ENCODE measurements at places on chromosomes 7 and 10.

GRCh38 chr10:58969576-58969975, 206.9 kb upstream of the PHYHIPL start:
- no peak for DNase-seq

DNA sequence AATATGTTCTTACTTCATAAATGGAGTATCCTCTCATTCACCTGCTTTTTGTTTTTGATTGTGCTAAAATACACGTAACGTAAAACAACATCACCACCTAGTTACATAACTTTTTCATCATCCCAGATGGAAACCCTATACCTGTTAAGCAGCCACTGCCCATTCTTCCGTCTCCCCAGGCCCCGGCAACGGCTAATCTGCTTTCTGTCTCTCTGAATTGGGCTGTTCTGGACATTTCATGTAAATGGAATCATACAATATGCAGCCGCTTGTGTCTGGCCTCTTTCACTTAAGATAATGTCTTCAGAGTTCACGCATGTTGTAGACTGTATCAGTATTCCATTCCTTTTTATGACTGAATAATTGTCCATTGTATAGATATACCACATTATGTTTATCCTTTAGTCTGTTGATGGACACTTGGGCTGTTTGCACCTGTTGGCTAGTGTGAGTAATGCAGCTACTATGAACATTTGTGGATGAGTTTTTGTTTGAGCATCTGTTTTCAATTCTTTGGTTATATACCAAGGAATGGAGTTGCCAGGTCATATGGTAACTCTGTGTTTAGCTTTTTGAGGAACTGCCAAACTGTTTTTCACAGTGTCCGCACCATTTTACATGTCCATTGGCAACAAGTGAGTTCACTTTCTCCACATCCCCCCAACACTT, 14.1 kb upstream of the SUN1 start:
- DNase-seq = peak; percentile 39

DNA sequence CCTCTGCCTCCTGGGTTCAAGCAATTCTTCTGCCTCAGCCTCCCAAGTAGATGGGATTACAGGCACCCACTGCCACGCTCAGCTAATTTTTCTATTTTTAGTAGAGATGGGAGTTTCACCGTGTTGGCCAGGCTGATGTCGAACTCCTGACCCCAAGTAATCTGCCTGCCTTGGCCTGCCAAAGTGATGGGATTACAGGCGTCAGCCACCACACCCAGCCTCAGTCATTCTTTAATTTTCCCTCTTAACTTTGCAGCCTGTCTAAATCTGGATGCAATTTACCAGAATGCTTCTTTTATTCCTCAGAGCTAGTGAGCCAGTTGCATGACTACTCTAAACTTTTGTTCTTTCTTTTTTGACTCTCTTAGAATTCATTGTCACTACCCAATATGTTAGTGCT, 90.5 kb upstream of the CSTF2T start:
- DNase-seq = no peak

DNA sequence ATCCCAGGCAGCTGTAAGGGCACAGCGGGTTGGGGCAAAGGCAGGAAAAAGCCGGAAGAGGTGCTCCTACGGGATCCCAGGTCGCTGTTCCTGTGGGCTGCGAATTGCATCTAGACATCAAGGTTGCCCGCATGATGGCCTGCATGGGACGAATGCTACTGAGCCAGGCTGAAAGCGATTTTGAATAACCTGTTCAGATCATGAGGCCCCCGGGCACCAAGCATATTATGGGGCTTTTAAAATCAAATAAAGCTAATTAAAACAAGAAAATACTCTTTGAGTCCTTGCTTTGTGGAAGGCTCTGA, 37.1 kb downstream of the CAMK2B start:
- DNase-seq = no peak

GRCh38 chr7:38052786-38053185, 125.3 kb upstream of the STARD3NL start:
- no peak for DNase-seq

GRCh38 chr7:27992755-27993493, 187.7 kb downstream of the JAZF1 start:
- DNase-seq = no peak

GRCh38 chr7:88259656-88260380, 40.0 kb upstream of the SRI start:
- no peak for DNase-seq

GRCh38 chr10:67837541-67838314, at the start of gene DNAJC12:
Gene DNAJC12 (minus strand): TSS chr10:67838188. CDS start chr10:67838011, 177 bp downstream.
- peak; percentile 8 for DNase-seq

DNA sequence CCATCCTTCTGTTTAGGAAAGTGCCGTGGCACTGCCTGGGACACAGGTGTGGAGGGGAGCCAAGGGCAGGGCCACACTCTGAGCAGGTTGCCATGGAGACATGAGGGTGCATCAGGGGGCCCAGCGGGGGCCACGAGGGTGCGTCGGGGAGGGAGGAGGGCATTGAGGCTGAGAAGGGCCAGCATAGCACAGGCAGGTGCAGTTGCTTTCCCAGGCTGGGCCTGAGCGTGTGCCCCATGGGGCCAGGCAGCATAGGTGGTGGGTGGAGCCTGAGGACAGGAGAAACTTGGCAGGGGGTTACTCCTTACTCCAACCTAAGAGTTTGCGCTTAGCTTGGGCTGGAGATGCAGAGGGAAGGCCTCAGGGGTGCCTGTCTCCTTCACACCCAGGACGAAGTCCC, 15.2 kb downstream of the YKT6 start:
- no peak for DNase-seq

- DNase-seq = no peak
Observed at GRCh38 chr10:76089556-76090180, 658.2 kb downstream of the LRMDA start.
